ENCODE measurements at places on chromosomes 4 and X.

- DNase-seq = peak; percentile 16
Observed at GRCh38 chrX:95076449-95076848, 1402.4 kb downstream of the FAM133A start.

DNA sequence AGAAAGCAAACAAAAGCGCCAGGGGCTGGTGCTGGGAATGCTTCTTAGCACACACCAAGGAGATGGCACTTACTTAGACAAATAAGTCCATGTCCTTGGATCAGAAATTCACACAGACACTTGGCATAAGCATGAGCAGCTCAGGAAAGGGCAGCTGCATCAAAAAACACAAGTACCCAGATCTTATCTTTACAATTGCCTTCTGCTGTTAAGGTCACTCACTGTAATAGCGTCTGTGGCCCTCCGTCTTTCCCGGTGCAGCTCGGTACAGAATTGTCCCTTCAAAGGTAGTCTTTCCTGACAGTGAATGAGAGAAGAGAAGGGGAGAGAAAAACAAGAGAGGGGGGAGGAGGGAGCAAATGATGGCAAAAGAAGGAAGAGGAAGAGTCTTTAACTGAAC, 172.1 kb upstream of the MAP3K15 start:
- no peak for DNase-seq

DNA sequence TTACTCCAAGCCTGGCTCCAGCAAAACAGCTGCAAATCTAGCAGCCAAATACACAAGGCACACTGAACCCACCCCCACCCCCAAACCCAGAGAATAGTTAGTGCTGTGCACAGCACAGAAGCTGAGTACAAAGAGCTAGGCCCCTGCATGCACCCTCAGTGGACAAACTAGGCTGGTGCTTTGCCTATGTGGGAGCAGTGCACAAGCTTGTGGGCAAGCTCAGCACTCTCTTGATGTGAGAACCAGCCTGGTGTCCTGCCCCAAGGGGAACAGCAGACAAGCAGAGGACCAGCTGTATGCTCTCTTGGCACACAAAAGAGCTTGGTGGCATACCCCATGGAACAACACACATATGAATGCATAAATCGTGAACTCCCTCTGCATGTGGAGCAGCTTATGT, 81.7 kb downstream of the FAAH2 start:
- DNase-seq = no peak

DNA sequence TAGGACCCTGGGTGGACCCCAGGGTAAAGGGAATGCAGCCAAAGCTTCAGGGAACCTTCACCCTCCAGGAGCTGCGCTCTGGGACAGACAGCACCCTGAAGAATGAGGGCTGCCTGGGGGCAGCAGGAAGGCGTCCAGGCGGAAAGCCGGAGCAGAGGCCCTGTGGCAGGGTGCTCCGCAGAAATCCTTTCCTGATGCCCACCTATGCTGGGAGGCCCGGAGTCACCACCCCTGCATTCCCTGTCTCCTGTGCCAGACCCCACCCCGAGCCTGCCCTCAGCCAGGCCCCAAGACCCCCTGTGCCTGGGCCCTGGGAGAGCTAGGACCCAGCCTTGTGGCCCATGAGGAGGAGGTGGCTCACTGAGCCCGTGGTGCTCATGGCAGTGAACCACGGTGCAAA, 1.3 kb upstream of the DGKQ start:
- no peak for DNase-seq

DNA sequence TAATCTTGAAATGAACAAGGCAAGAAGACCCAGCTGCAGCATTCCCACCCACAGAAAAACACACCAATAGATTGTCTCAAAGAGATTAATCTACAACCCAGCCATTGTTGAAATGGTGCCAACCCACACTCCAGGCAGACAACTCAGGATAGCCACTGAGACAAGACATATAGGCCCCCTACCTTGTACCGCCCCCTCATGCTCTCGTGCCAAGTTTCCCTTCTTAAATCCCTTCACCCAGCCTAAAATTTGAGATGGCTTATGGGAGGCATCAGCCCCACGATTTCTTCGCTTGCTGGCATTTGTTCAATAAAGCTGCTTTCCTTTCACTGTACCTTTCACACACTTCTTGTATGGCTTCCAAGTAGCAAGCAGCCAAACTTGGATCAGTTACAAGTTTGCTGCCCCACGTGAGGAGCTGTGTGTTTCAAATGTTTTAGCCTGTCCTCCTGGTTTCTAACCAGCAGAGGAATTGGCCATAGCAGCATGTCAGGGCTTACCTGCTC, 1754.1 kb downstream of the C4orf33 start:
- no peak for DNase-seq

DNA sequence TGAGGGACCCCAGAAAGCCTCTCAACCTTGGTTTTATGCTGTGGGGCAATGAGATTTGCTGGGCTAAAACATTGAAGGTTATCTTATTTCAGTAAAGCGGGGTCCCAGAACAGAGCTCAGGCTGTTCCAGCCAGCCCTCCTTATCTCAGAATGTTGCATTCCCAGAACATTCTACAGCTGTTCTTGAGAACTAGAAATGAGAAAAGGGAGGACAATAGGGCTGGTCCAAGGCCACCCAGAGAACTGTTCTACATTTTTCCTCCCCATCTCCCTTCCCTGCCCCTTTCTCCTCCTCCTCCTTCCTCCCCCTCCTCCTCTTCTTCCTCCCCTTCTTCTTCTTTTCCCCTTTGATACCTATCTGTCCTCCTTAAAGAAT, 70.4 kb upstream of the SLC7A11 start:
- no peak for DNase-seq

- DNase-seq = no peak
Observed at GRCh38 chrX:39777623-39778025, 320.1 kb downstream of the BCOR start.

GRCh38 chr4:68365068-68365467, 15.2 kb upstream of the YTHDC1 start:
- no peak for DNase-seq

GRCh38 chr4:21514022-21514694, 434.4 kb downstream of the KCNIP4 start:
- DNase-seq = no peak

DNA sequence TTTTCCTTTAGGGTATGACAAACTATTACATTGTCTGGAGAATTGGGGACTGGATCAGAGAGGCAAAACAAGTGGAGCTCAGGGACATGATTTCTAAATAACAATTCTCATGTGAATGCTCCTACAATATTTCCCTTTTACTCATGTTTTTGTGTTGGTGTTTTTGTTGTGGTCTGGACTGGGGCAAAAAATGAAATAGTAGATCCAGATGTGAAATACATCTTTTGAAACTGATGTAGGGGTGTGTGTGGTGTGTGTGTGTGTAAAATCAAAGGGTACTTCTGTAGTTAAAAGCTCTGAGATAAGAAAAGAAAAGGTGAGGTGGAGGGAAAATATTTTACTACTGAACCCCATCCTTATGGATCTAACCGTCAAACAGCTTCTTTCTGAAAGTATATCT, 188.4 kb upstream of the RPL34 start:
- DNase-seq = no peak

DNA sequence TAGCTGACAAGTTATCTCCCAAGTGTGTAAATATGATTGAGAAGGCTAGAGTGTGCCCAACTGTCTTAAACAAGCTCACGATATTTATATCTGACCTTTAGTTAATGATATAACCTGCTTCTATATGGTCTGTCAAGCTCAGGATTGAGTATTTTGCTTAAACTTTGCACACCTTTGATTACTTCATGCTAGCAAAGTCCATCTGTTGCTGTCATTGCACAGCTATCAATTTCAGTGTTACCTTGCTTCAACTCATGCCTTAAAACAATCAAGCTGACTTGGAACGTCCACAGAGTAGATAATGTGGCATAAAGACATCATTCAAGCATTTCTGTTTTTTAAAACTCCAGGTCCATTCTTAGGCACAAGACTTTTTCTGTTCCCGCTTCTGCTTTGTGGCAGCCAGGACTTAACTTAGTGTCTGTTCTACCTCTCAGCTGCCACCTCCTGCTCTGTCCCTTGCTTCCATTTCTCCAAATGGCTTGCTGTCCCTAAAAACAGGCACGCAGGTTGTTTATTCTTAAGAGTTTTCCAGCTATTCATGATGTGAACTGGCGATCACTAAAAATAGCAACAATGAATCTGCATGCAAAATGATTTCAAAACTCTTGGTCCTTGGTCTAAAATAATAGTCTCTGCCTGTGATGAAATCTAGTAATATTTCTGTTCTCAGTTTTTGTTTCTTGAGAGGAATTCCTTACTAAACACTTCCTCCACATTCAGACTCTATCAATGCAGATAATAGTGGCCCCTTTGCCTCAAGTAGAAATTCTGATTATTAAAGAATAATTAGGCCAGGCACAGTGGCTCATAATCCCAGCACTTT, 16.3 kb upstream of the NEIL3 start:
- DNase-seq = no peak

GRCh38 chrX:115348446-115349225, 59.1 kb downstream of the LUZP4 start:
- DNase-seq = no peak

- no peak for DNase-seq
Observed at GRCh38 chr4:154562697-154563254, at the start of gene FGB. FGB (plus strand) TSS chr4:154563011; CDS start chr4:154563019, 8 bp downstream.

- no peak for DNase-seq
Observed at GRCh38 chr4:13938299-13938698, 310.8 kb upstream of the BOD1L1 start.

DNA sequence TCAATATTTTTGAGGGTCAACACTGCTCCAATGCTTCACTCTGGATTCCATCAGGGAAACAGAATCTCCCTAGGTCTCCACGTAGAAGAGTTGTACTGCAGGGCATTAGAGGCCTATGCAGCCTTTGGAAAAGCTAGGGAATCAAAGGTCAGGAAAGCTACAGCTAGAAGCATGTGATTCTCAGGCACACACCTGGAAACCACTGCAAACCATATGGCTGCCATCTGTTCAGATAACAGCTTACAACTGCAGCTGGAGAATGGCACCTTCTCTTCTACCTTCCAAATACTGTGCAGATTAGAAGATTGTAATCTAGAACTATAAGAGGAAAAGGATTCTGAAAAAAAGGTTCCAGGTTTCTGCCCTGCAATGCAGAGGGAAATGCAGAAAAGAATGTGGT, 60.6 kb downstream of the BTC start:
- no peak for DNase-seq

GRCh38 chr4:38684271-38684670, 20.3 kb downstream of the KLF3 start:
- DNase-seq = no peak

DNA sequence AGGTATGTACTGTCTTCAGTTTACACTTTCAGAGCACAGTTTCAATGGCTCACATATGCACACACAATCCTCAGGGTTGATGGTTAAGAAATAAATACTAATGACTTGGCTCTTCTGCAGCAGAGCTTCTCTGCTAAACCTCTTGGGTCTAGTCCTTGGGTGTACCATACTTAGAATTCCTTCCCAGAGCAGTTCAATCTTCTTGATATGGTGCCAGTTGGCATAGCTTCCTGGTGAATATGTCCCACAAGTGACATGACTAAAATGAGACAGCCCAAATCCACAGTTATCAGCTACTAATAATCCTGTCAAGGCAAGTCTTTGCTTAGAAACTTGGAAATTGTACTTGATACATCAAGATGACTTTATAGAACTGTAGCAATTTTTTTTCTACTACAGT, 654.4 kb downstream of the IQCM start:
- peak; percentile 72 for DNase-seq

DNA sequence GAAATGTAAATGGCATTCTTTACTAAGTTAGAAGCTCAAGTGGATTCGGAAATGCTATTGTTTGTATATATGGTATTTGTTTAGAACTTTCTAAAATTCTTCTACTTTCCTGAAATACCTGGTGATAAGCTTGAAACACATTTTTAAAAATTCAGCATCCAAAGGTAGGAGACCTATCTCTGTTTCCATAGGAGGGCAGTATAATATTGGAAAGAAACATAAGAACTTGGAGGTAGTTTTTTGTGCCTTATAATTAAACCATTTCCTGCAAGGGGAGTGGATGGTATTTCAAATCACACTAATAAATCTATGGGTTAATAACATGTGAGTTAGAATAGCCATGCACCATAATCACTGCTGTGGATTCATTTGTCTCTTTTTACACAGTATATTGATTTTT, 217.4 kb upstream of the AADAT start:
- no peak for DNase-seq

DNA sequence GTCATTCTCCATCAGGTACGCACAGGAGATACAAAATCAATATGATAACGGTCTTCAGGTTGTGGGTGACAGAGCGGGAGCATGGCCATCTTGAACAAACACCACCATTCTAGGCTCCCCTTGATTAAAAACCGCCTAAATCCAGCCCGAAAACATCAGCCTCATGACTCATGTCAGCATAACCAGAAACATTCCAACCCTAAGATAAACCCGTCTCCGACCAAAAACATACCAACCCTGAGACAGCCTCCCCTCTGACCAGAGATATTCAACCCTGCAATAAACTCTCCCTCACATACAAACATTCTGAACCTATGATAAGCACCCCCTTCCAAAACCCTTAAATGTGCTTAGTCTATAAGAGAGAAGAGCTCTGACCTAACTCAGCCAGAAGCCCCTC, 157.9 kb downstream of the DHRSX start:
- peak; percentile 40 for DNase-seq

DNA sequence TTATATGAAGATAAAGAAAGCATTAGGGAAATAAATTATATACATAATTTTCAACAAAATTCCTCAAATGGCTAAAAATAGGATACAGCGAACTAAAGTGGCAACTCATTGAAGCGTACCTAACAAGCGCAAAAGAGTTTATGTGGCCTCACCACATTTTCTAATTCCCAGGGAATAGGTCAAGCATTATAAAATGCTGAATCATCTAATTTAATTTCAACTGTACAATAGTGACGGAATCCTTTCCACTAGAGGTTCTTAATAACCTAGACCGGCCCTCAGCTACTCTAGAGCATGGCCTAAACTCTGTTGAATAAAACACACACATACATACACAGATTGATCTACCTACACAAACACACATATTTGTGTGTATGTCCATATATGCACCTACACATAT, 29.1 kb downstream of the CXXC4 start:
- no peak for DNase-seq

DNA sequence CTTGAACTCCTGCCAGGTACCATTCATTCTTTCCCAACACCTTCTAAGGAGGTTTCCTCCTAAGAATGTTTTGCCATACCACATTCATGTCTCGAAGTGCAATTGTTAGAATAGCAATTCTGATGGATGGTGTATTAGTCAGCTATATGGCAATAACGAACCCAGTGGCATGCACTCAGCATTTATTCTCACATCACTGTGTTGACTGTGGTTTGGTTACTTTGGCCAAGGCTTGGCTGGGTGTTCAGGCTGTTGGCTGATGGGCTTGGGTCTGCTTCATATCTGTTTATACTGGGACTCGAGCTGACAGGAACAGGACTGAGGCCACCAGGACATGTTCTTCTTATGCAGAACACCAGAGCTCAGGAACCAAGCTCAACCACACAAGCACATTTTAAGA, 31.7 kb downstream of the PSAPL1 start:
- DNase-seq = no peak

- no peak for DNase-seq
Observed at GRCh38 chr4:5082376-5082775, 31.1 kb downstream of the STK32B start.

GRCh38 chr4:98341309-98341708, 80.1 kb downstream of the RAP1GDS1 start:
- peak; percentile 5 for DNase-seq

GRCh38 chr4:53453385-53453784, 75.9 kb downstream of the FIP1L1 start:
- no peak for DNase-seq
